Stimulated activated CD8-positive, alpha-beta memory T cell treated with anti-CD3 and anti-CD28 coated beads, Interleukin-2, amount 100 ng/mL, for 1 hour (primary cell): ENCODE measurements at places on chromosomes 1 and 21.

DNA sequence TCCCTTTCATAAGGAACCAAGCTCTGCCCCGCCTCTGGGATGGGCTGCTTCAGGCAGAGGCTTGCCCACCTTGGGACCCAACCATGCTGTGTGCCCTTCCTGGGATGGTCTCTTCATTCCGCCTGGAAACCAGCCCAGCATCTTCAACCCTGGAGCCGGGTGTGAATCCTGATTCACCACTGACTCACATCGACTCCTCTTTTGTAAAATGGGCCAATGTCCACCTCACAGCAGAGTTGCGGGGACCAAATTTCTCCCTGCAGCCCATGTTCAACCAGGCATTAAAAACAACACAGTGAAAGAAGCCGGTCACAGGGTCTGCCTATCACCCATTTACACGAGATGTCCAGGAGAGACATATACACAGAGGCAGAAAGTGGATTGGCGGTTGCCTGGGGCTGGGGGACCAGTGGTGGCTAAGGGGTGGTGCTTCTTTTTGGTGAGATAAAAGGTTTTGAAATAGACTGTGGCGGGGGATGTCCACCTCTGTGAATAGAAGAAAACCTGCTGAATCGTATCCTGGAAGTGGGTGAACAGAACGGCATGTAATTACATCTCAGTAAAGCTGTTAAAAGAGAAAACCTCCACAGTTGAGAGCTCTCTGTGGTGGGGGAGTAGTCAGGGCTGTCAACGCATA is 6.9 kb upstream of the GPR153 start:
- no peak for DNase-seq

- DNase-seq = no peak
Measured at GRCh38 chr1:94063379-94063778, 57.6 kb downstream of the ABCA4 start.

GRCh38 chr1:4551706-4552105 is 102.7 kb upstream of the AJAP1 start:
- no peak for DNase-seq

DNA sequence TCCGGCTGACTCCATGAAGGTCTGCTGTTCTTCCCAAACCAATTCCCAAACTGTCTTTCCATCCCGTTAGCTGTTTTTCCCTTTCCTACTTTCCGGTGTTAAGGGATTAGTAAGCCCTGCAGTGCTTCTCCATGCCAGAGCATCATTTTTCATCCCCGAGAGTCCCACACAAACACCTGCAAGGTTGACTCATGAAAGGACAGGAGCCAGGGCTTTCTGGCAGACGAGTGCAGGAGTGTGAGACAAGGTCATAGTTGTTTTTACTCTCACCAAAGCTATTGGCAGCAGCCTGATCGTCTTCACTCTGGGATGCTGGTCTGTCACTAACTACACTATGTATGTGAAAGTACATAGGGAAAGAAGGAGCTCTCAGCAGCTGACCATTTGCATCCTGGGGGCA is 10.2 kb upstream of the BECN2 start:
- DNase-seq = no peak

DNA sequence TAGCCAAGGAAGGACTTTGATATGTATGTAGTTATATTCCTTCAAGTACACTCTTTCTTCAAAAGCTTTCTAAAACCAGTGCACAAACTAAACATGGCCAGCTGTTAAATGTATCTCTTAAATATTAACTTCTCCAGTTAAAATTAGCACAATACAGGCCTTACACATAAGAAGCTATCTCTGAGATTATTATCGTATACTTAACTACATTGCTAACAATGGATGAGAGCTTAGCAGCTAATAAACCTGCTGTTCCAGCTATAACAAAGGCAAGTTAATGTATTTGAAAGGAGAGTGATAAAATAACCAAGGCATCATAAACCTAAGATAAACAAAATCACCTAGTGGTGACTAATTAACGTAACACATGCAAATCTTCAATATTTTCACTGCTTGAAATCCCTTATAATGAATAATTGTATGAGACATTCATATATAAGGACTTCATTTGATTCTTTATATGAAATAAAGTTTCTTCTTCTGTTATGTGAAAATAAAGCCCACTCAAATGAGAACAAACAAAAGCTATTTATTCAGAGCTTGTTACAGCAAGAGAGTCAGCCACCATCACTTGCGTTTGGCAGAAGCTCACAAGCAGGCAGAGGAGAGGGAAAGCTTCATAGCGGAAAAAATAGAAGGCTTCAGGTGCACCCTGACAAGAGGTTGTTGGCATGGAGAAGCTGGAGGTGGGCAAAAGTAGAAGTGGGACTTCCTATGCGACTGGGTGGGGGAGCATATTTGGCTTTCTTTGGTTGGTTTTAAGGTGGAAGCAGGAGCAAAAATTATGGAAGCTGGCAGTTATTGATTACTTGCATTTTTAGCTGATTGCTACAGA is 274.1 kb upstream of the CHRM3 start:
- DNase-seq = no peak

DNA sequence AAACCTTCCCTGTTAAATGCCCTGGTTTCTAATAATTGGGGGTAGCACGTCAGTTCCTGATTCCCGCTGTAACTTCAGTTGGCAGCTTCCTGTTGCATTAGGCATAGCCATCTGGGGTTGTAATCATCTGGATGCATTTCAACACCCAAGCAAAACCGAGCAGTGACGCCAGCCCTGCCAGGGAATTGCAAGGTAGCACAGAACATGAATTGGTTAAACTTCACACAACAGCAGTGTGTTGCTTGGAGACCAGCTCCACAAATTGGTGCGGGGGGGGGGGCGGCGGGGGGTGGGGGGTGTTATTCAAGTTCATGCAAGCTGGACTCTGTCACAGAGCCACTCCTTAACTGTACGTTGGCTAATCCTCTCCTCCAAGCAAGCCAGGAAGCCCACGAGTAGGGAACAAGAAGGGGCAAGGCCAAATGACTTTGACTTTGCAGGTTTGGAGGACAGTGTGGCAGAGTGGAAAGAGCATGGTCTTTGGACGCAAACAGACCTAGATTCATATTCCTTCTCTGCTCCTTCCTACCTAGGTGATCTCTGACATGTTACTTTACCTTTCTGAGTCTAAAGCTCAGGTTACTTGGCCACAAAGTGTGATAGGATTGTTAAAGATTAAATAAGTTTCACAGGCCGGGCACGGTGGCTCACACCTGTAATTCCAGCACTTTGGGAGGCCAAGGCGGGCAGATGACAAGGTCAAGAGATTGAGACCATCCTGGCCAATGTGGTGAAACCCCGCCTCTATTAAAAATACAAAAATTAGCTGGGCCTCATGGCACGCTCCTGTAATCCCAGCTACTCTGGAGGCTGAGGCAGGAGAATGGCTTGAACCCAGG is 4.7 kb downstream of the LAX1 start:
- DNase-seq = no peak
